ENCODE measurements at places on chromosomes 12 and 14.

DNA sequence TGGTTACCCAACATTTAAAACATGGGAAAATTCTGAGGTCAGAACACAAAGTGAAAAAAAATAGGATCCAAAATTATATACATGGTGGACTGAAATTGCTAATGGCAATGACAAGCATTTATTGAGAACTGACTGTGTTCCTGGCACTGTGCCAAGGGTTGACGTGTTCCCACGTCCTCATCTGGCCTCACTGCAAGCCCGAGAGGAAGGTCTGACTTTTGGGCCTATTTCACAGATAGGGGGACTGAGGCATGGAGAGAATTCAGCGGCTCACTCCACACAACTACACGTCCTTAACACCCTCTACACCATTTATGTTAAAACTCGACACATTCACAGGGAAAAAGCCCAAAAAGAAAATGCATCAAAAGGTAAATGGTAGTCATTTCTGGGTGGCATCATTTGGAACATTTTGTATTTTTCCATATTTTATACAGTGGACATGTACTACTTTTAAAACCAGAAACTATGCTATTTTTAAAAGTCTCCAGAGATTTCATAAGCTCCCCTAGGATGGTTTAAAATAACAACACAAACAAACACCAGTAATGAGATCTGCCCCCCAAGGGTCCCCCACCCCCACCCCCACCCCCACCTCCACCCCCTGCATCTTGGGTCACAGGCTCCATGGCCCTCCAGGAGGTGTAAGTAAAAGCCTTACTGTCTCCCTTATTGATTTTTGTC lies 27.7 kb downstream of the CLMN start:
- no peak overlapping the region for H3K4me3 ChIP-seq
- peaks cover 3% of the 10 kb centered on the region for H3K27me3 ChIP-seq
- no peak overlapping the region for H3K27ac ChIP-seq
- H3K4me1 ChIP-seq = no peaks in the 10 kb centered on the region
- H3K36me3 ChIP-seq = no peaks in the 10 kb centered on the region
- no peak for DNase-seq

DNA sequence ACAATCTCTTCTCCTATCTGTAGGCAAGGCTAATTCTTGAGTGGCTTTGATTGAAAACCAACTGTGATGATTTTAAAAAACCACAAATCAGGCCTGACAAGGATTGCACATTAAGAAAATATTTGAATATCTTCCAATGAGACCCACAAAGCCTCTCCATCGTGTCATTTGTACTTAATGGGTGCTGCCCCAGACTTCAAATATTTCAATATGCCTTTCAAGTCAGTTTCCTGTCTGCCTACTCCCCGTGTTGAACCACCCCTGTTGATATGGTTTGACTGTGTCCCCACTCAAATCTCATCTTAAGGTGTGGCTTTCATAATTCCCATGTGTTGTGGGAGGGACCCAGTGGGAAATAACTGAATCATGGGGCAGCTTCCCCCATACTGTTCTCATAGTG lies 159.7 kb upstream of the EGLN3 start:
- H3K27me3 ChIP-seq = no peaks in the 10 kb centered on the region
- DNase-seq = no peak
- no peak overlapping the region for H3K27ac ChIP-seq
- H3K4me1 ChIP-seq = no peaks in the 10 kb centered on the region

DNA sequence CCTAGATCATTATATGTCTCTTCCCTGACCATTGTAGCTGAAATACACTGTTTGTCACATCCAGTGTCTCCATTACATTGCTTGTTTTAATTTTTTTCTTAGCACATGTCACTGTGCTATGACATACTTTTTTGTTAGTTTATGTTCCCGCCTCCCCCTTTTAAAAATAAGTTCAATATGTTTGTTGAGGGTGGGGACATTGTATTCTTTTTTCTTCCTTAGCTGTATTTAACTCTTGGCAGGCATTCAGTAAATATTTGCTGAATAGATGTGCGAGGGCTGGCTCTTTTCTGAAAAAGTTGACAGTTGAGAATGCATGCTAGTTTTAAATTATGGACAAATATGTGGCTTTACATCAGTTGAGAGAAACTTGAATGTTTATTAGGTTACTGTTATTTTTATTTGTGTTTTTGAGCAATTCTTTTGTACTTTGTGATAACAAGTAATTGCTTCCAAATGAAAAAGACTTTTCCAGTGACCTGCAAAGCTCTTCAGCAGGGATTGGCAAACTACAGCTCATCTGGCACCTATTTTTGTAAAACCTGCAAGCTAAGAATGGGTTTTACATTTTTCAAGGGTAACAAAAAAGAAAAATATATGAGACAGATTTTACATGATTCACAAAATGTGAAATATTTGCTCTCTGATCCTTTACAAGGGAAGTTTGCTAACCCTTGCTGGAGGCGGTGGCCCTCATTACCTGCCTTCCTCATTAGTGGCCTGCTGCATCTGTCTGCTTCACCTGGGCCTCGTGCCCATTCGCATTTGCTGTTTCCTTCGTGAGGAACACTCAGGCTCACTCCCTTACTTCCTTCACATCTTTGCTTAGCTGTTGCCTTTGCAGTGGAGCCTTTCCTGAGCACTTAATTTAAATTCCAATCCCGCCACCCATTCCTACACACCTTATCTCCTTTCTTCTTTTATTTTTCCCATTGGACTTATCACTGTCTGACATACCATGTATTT lies 229.4 kb downstream of the ERC1 start:
- H3K36me3 ChIP-seq = no peaks in the 10 kb centered on the region
- no peak overlapping the region for H3K4me3 ChIP-seq
- H3K27me3 ChIP-seq = no peaks in the 10 kb centered on the region
- no peak overlapping the region for H3K27ac ChIP-seq
- DNase-seq = no peak
- H3K4me1 ChIP-seq = no peaks in the 10 kb centered on the region

GRCh38 chr14:68987653-68988036 lies 8.5 kb upstream of the ACTN1 start:
- H3K36me3 ChIP-seq = no peaks in the 10 kb centered on the region
- no peak overlapping the region for H3K27ac ChIP-seq
- no peaks in the 10 kb centered on the region for H3K4me1 ChIP-seq
- peaks cover 2% of the 10 kb centered on the region for H3K27me3 ChIP-seq
- no peak for DNase-seq

DNA sequence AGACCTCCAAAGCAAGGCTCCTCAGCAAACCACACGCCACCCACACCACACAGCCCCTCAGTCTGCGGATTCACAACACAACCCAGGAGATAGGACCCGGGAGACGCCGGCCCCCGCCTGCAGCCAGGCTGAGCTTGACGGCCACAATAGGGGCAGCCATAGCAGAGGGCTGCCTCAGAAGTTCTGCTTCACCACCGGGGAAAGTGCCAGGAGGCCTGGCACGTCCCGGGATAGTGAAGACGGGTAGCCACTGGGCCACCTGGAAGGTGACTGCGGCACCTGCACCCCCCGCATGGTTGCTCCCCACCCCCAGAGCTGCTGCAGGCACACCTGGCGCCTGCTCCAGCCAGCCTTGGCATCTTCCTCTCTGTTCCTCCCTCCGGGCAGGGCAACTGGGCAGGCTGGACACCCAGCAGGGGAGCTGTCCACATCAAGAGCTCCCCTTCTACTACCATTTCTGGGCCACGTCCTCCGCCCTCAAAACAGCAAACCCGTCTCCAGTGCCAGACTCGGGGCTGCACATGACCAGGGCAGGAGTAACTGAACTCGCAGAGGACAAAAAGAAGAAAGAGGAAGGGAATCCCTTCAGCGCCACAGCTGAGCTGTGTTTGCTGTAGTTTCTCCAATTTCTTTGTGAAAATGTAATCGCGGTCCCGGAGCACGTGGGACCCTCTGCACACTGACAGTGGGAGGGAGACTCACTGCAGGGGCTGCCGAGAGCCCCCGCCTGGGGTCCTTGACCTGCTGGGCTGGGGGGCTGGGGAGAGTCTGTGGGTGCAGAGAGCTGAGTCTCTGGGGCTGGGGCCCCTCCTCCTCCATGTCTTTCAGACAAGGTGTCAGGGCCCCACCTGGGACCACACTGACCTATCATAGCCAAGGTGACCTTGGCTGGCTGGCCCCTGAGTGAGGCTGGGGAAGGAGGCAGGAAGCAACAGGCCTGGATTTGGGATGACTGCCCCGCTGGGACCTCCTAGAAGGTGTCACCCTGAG lies 74.2 kb upstream of the C14orf180 start:
- no peak overlapping the region for H3K4me3 ChIP-seq
- no peak overlapping the region for H3K27ac ChIP-seq
- peaks cover 5% of the 10 kb centered on the region for H3K36me3 ChIP-seq
- H3K27me3 ChIP-seq = peaks cover 3% of the 10 kb centered on the region
- no peaks in the 10 kb centered on the region for H3K4me1 ChIP-seq

DNA sequence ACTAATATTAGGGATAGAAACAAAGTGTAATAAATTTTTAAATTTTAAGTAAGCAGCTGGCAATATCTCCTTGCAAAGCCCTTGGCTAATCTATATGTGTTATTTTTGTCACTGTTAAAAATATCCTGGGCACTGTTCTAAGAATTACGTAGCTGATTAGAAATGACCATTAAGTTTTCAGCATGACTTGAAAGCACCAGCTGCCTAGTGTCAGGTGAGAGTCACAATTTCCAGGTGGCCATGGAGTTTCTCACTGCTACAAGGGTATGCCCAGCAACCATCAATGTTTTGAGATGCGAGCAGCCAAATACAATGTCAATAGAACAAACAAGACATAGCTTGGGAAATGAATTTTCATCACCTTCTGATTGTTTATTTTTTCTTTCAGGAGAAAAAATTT lies 23.3 kb upstream of the GYS2 start:
- no peak overlapping the region for H3K27ac ChIP-seq
- peaks cover 1% of the 10 kb centered on the region for H3K27me3 ChIP-seq
- no peaks in the 10 kb centered on the region for H3K36me3 ChIP-seq

Data from endothelial cell (in vitro differentiated cells).